ENCODE measurements at places on chromosomes 7 and 10.

DNA sequence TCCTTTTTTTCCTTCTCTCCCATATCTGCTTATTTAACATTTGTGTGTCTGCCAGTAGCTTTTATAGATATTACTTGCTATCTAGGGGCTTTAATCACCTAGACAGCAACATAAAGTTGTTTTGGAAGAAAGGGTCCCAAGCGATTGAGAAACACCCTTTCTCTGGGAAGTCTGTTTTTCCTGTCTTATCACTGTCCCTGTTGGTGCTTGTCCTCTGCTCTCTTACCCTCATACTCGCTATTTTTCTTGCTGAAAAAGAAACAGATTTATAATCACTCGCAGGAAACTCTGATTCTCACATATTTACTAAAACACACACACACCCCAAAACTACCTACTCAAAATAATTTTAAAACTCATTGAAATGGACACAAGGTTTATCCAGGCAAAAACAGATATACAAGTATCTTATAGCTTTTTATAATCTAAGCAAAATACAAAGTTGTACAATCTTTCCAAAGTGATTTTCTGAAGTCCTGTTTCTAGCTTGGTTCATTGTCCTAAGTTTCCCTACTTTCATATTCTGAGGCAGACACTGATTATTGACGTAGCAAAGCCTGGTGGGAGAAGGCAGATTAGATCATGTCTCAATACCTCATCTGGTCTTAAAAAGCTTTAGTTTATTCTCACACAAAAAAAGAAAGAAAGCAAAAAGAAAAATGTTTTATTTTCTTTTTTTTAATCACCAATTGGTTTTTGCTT, 157.3 kb downstream of the CACNA2D1 start:
- DNase-seq: no peak

GRCh38 chr10:77625379-77625778, 12.2 kb downstream of the KCNMA1 start:
- DNase-seq: no peak

DNA sequence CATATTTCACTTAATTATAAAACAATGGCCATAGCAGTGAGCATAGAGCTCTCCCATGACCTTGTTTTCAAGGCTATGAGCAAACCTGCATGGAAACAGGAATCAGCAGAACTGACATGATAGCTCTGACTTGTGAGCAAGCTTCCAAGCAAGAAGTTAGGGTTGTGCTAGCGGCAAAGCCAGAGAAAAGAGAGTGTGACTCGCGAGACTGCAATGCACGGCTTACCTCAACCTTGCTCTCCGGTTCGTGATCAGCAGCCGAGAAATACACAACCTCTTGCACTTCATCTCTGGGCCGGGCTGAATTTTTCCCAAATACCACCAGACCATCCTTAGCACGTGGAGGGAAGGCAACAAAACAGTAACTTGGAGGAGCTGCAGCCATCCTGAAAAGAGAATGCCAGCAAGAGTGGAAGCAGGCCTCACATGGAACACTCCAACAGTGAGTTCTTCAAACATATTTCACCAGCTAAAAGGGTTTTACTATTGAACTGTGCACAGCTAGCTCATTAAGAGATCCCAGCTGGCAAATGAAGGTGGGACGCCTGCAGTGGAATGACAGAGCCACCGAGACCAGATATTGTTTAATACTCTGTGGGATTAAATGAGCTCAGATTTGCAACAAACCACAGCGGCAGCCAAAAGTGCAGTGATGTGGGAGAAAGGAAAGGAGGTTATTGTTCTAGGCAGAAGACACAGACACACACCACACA, 20.8 kb downstream of the SCRN1 start:
- no peak for DNase-seq

DNA sequence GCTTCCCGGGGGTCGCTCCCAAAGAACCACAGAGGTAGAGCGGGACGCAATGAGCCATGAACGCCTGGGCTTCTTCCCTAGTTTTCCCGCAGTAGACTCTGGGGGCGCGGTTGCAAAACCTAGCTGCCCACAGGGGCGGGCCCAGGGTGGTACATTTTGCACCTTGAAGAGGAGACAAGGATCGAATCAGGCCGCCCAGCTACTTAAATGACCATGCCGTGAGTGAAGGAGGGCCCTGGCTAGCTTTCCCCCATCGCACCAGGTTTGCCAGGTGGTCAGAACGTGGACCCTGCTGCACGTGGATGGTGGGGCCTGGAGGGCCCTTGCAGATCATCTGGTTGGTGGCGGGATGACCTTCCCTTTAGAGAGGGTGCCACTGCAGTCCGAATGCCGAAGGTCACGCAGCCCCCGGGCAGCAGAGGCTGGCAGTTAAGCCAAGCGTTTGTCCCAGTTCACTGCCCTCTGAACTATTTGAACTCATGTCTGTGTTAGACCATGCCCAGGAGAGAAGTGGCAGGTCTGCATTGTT, 604 bp upstream of the SHTN1 start:
- DNase-seq: no peak

GRCh38 chr7:50304911-50305582, 531 bp downstream of the IKZF1 start:
- DNase-seq: no peak

DNA sequence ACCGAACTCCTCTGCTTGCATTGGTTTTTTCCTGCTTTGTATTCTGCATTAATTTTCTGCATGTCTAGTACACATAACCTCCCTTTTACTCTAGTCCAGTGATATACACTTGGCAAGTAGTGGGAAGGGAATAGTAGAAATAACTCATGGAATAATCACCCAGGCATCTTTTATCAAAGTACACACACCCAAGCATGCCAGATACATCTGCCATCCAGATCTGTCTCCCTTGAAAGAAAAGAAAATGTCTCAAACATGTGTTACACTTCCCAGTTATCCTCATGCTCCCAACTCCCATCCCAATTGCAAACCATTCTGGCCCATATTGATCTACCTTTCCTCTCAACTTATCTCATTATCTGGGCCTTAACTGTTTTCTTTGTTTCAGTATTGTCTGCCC, 79.0 kb downstream of the PHYHIPL start:
- no peak for DNase-seq

- no peak for DNase-seq
These were observed 102.8 kb upstream of the MBL2 start for GRCh38 chr10:52875336-52875735.

- no peak for DNase-seq
These were observed 57.7 kb upstream of the KLF14 start for GRCh38 chr7:130791746-130792145.

- DNase-seq: no peak
These were observed 14.7 kb downstream of the CDNF start for GRCh38 chr10:14822879-14823755.

GRCh38 chr7:142438235-142438922, 180.5 kb upstream of the PRSS58 start:
- DNase-seq: no peak

Data from stimulated activated CD8-positive, alpha-beta memory T cell treated with anti-CD3 and anti-CD28 coated beads, Interleukin-4, amount 100 ng/mL, for 4 hours (primary cell).